Right lobe of liver (tissue), 6 donors: ENCODE measurements at places on chromosomes 2 and 18.
A peak's percentile ranks its signal among the peaks of the same experiment; 100 is the strongest.

GRCh38 chr2:211128287-211128686 is 571.9 kb downstream of the CPS1 start:
- H3K36me3 ChIP-seq = no peaks in the 10 kb centered on the region
- H3K4me1 ChIP-seq = no peaks in the 10 kb centered on the region
- no peak overlapping the region for H3K4me3 ChIP-seq
- H3K27me3 ChIP-seq = no peaks in the 10 kb centered on the region

DNA sequence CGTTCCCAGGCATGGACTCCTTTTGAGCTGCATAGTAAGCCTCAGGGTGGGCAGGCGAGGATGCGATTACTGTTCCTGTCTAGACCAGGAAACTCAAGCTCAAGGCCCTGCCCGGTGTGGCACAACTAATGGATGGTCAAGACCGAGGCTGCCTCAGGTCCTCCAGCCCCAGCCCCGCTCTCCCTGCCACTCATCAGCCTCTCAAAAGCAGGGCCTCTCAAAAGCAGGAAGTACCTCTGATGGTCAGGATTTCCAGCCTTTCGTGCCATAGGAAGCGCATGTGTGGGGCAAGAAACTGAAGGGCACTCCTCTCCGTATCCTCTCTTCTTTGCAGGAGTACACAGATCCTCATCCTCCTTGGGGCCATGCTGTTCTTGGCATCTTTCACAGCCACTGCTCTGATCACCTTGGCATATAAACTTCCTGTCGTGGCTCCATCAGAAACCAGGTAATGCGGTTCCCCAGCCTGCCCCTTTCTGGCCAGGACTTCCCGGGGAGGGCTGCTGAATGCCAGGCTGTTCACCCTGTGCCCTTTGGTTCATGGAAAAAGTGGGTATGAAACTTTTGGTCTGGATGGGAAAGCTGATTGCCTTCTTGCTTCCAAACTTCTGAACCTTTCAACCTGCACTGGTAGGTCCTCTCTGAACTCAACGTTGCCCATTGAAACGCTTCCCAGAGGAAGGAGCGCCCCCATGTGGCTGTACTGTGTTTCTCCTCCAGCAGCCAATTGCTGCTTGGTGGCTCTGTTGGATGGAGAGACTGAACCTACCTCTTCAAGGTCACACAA is 82.8 kb upstream of the SEC11C start:
- no peaks in the 10 kb centered on the region for H3K36me3 ChIP-seq
- no peak overlapping the region for H3K27ac ChIP-seq
- no peaks in the 10 kb centered on the region for H3K4me1 ChIP-seq
- H3K4me3 ChIP-seq = no peak overlapping the region

- no peak overlapping the region for H3K27ac ChIP-seq
- no peaks in the 10 kb centered on the region for H3K36me3 ChIP-seq
- no peak for DNase-seq
- H3K4me3 ChIP-seq = no peak overlapping the region
- H3K4me1 ChIP-seq = no peaks in the 10 kb centered on the region
These were observed 13.7 kb downstream of the DOCK10 start for GRCh38 chr2:225028572-225028971.

DNA sequence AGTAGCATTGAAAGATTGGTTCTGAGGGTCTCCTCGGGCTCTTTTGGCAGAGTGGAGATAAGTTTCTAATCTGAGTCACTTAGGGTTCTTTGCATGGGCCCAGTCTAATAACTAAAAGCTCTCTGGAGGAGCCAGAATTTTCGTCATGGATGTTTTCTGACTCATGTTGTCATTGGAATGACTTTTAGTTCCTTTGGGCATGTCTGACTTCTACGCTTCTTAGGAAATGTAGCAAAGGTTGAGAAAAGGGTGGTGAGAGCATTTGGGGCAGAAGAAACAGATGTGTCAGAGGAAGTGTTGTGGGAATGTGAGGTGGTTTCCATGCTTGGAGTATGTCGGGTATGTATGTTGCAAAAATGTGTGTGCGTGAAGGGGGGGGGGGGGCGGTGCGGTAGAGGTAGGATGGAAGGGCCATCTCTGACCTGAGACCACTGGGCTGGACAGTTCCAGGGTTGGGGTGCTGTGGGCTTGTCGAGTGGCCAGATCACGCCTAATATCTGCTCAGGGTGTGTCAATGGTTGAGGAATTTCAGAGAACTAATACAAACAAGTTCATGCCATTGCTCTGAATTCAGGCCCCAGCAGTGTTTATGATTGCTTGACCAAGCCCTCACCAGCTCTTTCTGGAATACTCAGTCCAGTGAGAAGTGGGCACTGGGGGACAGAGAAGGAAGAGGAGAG is 26.9 kb downstream of the KLHL29 start:
- no peak overlapping the region for H3K27ac ChIP-seq
- no peak for DNase-seq
- H3K27me3 ChIP-seq = no peaks in the 10 kb centered on the region
- H3K36me3 ChIP-seq = no peaks in the 10 kb centered on the region
- H3K4me1 ChIP-seq = no peaks in the 10 kb centered on the region

GRCh38 chr2:165902934-165903333 is 50.6 kb downstream of the TTC21B start:
- no peak overlapping the region for H3K4me3 ChIP-seq
- DNase-seq = no peak
- H3K36me3 ChIP-seq = no peaks in the 10 kb centered on the region
- no peak overlapping the region for H3K27ac ChIP-seq

DNA sequence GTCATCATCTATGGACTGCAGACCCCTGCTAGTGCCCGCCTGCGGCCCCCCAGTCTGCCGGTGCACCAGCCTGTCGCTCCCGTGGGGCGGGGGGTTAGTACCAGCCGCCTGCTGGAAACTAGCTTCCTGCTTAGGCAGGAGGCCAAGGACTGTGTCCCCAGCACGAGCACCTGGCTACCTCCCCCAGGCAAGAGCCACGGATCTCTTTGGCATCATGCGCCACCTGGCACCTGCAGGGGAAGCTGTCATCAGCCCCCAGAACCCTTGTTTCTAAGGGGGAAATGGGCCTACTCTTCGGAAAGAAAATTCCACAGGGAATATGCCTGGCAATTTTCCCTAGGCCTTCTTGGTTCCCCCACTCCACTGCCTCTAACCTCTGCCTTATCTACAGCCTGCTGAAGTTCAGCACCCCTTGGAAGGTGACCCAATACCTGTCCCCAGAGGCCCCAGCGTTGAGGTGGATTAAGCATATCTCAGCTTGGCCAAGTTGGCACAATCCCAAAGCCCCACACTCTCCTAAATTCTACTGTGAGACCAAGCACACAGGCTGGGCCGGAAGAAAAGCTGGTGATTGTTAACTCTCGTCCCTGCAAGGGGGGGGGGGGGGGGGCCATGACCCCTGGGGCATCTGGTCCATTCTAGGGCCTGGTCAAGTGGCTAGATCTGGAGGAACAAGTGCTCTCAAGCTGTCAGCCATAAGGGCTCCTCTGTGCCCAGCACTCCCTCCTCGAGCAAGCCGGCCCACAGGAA is 62.0 kb upstream of the POMC start:
- no peaks in the 10 kb centered on the region for H3K4me1 ChIP-seq
- H3K27ac ChIP-seq = no peak overlapping the region
- no peaks in the 10 kb centered on the region for H3K27me3 ChIP-seq
- DNase-seq = no peak
- no peak overlapping the region for H3K4me3 ChIP-seq

DNA sequence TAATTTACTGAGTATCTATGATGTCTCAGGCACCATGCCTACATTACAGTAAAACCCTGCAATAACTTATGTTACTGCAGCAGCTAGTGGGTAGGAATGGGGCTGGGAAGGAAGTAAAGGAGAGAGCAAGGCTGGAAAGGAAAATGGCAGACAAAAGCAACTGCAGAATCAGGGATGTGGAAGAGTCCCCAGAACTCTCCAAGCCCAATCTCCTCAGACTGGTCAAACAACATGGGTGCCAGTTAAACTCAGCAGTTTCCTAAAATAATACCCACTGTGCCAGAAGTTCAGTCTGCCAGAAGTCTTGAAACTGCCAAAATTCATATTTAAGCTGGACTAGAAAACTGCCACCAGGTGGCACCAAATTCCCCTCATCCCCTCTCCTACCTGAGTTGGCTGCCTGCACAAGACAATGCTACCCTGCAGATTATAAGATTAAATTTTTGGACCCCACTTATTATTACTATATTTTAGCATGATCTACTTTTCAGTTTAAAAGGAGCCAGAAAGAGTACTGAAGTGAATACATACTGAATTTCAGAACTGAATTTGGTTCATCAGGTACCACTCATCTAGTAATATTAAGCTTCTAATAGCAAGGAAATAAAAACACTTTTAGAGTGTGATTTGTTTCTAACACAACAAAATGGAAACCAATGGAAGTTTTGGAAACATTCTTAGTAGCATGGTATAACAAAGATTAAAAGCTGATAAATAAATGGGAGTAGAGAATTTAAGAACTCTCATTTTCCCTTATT is 86.8 kb upstream of the DNER start:
- H3K27me3 ChIP-seq = no peaks in the 10 kb centered on the region
- peak; percentile 60 for DNase-seq
- H3K4me1 ChIP-seq = peaks cover 45% of the 10 kb centered on the region
- no peak overlapping the region for H3K4me3 ChIP-seq

GRCh38 chr2:187404431-187405110 is 43.5 kb downstream of the CALCRL start:
- no peaks in the 10 kb centered on the region for H3K27me3 ChIP-seq
- no peaks in the 10 kb centered on the region for H3K36me3 ChIP-seq
- no peak for DNase-seq
- H3K4me1 ChIP-seq = no peaks in the 10 kb centered on the region
- H3K4me3 ChIP-seq = no peak overlapping the region
